Activated T-cell treated with anti-CD3 and anti-CD28 coated beads for 4 hours (primary cell): ENCODE measurements at places on chromosomes 11 and 22.

DNA sequence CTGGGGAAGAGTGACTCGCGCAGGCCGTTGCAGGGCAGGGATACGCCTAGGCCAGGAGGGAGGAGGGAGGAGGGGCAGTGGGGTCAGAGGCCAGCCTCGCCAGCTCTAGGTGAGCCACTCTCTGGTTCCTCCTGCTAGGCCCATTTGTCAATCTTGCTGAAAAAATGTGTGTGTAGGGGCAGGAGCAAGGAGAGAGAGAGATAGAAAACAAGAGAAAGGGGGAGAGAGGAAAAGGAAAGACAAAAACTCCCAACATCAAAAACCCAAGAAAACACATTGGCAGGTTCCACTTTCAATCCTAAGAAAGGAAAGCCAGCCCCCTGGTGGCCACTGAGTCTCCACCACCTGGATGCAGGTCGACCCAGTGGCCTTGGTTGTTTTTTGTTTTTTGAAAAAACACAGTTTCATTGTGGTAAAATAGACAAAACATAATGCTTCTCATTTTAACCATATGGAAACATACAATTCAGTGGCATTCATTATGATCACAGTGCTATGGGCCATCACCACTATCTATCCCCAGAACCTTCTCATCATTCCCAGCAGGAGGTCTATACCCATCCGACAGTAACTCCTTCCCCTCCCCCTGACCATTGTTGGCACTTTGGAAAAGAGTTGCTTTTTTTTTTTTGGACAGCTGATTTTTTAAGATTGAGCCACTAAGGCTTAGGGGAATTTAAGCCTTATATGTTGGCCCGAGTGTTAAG lies 10.9 kb downstream of the OMP start:
- no peak for DNase-seq

- DNase-seq: no peak
These were observed 34.4 kb downstream of the ME3 start for GRCh38 chr11:86637988-86638387.

DNA sequence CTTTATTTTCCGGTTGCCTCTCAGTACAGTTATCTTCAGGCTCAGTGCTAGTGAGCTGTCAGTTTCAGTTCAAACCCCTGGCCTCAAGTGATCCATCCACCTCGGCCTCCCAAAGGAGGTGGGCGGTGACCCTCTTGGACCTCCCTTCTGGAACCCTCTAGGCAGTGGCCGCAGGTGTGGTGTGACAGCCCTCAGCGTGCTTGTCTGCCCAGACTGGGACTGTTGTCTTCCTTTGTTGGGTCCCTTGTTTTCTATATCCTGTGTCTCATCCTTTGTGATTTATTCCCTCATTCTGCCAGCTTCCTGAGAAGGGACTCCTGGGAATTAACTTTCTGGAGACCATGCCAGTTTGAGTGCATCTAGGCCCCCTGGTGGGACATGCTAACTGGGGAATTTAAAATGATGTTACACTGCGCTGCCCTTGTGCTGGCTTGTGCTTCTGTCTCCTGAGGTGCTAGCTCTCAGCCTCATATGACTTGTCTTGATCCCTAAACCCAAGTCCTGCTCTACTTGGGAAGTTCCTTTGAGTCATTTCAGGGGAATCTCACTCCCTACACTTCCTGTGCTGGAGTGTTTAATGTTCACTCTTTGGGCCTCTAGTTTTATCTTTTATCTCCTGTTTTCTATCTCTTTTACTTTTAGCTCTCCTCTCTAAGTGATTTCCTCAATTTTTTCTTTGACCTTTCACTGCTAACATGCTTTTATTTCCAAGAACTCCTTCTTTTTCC lies 19.4 kb downstream of the MED15 start:
- DNase-seq: no peak

DNA sequence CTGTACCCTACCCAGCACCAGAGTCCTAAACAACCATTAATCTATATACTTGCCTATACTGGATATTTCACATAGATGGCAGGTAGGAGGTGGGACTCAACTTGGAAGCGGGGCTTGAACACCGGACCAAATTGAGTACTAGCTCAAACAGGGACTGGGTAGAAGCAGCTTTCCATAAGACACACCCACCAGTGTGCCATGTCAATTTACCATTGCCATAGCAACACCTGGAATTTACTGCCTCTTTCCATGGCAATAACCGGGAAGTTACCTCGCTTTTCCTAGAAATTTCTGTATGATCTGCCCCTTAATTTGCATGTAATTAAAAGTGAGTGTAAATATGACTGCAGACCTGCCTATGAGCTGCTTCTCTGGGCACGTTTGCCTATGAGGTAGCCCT lies 38.6 kb upstream of the CUL5 start:
- DNase-seq: no peak

DNA sequence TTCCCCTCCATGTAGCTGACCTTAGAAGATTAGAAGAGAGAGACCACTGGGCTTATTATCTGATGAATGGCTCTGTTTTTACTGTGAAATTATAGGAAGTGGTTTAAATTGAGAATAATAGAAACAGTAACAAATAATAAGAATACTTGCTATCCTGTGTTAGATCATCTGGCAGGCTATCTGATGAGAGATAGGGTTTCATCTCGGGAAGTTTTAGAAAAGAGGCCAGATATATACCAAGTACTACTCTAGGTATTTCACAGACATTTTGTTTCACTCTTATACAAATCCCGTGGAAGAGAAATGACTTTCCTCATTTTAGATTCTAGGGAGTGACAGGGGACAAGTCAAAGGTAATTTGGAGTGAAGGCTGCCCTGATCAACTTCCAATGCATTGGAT lies 198.4 kb downstream of the MAML2 start:
- no peak for DNase-seq

DNA sequence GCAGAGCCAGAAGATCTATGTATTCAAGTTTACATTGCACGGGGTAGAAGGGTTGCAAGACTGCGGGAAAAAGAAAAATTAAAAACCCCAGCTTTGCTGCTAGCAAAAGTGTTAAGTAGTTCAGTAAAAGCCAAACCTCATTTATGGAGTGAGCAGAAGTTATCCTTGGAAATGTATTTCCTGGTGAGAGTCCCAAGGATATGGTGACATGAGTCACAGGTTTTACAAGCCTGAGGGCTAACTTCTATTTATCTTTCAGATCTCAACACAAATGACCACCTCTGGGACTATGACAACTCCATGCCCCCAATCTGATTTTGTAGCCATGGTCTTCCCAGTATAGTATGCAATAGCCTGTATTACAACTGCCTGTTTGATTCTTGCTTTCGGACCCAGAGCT lies 26.1 kb downstream of the ABTB2 start:
- DNase-seq: no peak

GRCh38 chr11:61607426-61607825 lies 26.6 kb upstream of the SYT7 start:
- DNase-seq: no peak

DNA sequence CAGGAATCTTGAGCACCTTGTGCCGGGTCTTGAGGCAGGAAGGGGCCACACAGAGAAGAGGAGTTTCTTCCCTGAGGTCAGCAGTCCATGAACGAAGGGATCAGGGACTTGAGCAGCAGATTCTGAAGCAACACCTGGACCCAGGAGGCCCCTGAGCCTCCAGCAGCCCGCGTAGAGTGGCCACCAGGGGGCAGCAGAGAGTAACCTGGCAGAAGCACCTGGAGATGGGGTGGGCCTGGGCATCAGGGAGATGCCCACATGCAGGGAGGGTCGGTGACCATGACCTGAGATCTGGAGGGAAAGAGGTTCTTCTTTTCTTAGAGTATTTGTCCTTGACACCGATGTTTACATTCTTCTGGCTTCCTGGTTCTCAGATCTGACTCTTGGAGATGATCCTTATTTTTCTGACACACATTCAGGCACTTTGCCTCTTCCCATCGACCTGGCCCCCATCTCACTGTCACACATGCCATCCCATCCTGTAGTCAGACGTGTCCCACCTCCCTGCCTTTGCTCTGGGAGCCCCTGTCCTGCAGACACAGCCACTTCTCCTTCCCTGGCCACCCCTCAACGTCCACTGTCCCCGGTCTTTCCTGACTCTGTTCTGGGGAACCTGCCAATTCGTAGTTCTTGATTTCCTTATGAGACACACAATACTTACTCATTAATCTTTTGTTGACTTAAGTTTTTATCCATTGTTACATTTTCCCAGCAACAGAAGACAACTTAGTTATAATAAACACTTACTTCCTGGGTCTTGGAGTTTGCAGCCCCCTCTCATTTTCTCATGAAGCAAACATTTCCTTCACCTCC lies 66.5 kb downstream of the GGTLC2 start:
- peak; percentile 74 for DNase-seq
